ENCODE measurements at places on chromosomes 1 and 21.

GRCh38 chr1:173212952-173213491 lies 5.9 kb upstream of the TNFSF4 start:
- no peak for DNase-seq

DNA sequence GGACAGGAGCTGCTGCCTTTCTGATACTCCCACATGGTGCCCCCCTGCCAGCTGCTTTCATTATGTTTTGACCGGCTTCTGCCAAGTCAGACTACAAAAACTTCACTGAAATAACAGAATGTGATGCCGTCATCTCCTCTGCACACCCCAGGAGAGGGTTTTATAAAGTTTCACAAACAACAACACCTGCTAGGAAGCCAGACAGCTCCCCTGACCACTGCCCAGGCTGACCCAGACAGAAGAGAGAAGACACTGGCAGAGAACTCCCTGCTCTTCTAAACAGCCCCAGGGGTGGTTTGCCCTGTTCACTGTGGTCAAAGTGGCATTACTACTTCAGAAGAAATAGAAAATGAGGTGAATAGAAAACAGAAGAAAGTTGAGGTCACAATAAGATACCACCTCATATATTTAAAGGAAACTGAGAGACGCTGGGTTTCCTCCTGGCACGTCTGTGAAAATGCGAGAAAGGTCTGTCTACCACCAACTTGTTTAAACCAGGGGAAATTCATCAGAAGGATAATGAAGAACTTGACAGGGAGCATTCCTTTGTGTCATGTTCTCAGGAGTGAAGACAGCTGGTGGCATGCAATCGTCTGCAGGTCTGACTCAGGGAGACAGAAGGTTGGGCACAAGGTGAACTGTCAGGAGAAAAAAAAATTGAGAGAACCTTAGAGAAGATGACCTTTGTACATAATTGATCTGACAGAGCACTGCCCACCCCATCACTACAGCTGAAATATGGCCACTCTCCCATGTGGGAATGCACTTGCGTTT lies 119.0 kb upstream of the NFIA start:
- no peak for DNase-seq

GRCh38 chr1:78080767-78081166 lies 35.0 kb downstream of the GIPC2 start:
- DNase-seq = no peak

DNA sequence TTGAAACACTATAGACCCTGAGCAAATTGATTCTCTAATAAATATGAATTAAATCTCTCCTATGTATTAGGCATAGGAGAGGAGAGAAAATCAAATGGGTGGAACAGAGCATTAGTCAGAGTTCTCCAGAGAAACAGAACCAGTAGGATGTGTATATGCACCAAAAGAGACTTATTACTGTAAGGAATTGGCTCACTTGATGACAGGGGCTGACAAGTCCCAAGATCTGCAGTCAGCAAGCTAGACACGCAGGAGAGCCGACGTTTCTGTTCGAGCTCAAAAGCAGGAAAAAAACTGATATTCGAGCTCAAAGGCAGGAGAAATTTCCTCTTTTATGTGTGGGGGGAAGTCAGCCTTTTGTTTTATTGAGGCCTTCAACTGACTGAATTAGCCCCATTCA lies 259.2 kb upstream of the KAZN start:
- DNase-seq = no peak

DNA sequence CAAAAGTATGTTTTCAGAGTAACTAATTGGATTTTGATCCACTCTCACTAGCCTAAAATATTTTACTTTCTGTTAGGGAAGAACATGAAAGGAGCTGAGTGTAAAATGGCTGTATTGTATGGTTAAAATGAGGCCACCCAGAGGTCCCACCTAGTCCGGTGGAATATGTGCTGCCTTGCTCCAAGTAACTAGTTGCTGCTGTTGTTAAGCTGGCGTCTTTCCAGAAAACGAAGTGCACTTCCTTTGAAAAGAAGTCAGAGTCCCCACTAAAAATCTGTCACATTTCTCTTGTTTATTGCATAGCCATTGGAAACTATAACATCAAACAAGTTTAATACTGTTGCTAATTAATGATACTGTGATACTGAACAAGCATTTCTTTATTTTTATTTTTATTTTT lies 3.2 kb downstream of the SLC25A33 start:
- no peak for DNase-seq

- no peak for DNase-seq
Measured at GRCh38 chr1:114467491-114467890, 43.5 kb downstream of the TRIM33 start.

- no peak for DNase-seq
Measured at GRCh38 chr1:21277180-21277579, 13.1 kb downstream of the ECE1 start.

DNA sequence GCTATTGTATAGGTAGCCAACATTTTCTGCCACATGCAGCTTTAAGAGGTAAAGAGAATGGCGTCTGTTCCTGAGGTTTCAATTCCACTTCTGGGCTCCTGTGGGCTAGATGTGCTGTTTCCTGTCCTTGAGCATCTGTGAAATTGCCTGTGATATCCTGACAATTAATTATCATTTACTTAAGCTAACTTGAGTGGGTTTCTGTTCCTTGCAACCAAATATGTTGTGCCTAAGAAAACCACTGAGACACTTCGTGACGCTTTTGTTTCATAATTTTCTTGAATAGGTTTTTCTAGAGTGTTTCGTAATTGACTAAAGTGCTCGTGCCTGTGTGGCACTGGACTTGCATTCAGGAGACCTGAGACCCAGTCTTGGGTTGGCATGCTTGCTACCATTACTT lies 127.3 kb upstream of the POU3F1 start:
- DNase-seq = no peak

DNA sequence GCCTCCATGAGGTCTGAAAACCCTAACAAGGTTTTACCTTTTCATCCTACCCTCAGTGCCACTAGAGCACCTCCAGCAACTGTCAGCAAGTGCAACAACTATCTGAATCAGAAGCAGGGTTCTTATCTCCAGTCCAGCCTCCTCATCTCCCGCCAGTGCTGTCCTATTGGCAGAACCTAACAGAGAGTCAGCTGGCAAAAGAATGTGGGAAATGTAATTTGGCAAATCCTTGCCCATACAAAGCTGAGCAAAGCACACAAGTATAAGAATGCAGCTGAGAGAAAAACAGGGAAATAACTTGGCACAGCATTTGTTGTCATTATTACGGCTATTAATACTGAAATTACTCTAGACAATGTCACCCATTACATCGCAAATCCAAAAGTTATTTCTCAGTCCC lies 124.2 kb downstream of the ATP6V1G3 start:
- no peak for DNase-seq

- DNase-seq = no peak
Measured at GRCh38 chr1:82587371-82587770, 786.6 kb downstream of the ADGRL2 start.

DNA sequence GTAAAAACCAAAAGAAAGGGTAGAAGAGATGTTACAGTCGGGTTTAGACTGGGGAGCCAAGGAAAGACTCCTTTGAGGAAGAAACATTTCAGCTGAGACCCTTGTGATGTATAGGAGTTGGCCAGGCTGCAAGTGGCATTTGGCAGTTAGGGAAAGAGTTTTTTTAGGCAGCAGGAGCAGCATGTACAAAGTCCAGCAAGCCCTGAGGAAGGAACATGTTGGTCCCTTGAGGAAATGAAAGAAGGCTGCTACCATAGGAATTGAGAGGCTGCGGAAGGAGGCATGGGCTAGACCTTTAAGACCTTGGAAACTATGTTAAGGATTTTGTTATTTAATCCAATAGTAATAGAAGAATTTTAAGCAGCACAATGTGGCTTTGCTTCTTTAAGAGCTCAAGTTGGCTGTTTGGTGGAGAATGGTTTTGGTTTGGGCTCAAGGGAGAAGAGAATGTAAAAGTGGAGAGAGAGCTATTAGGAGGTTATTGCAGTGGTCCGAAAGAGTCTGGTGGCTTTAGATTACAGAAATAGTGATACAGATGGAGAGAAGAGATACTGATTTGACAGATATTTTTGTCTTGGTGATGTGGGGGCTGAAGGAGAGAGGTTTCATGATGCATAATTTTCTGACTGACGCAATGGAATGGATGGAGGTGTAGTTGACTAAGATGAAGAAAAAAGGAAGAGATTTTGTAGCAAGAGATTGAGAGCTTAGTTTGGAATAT lies 26.6 kb downstream of the SMAP2 start:
- no peak for DNase-seq

DNA sequence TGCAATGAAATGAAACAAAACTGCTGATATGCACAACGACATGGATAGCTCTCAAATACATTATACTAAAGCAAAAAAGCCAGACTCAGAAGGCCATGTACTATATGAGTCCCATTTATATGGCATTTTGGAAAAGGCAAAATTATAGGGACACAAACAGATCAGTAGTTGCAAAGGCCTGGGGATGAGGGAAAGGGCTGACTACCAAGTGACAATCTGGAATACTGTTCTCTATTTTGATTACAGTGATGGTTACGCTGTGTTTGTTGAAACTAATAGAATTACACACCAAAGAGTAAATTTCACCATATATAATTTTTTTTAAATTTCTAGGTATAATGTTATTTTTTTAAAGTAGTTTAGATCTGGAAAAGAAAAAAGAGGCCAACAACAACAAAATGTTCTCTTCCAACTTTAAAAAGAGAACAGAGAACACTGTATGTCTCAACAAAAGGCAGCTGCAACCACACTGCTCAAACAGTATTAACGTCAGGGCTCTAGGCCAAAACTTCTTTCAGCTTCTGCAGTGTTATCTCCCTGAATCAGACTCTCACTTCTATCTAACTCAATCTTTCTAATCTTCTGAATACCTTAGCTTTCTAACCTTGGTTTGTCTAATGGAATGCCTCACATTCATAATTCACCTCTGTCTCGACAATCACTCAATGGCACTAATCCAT lies 75.8 kb downstream of the FOXJ3 start:
- no peak for DNase-seq

- no peak for DNase-seq
Measured at GRCh38 chr1:168609741-168610510, 33.5 kb downstream of the XCL1 start.

GRCh38 chr21:33642896-33643657 lies 776 bp downstream of the ITSN1 start:
- DNase-seq = no peak

- no peak for DNase-seq
Measured at GRCh38 chr1:205719762-205720161, 30.2 kb downstream of the NUCKS1 start.

- no peak for DNase-seq
Measured at GRCh38 chr21:44920694-44921604, at the start of gene ITGB2. Gene ITGB2 (minus strand): TSS chr21:44920899. CDS start chr21:44910782, 10,117 bp downstream.

GRCh38 chr1:172724765-172725613 lies 66.1 kb downstream of the FASLG start:
- no peak for DNase-seq

GRCh38 chr1:33682371-33682770 lies 181.5 kb upstream of the HMGB4 start:
- DNase-seq = no peak

GRCh38 chr21:37792046-37792445 lies 124.2 kb downstream of the KCNJ6 start:
- DNase-seq = no peak

DNA sequence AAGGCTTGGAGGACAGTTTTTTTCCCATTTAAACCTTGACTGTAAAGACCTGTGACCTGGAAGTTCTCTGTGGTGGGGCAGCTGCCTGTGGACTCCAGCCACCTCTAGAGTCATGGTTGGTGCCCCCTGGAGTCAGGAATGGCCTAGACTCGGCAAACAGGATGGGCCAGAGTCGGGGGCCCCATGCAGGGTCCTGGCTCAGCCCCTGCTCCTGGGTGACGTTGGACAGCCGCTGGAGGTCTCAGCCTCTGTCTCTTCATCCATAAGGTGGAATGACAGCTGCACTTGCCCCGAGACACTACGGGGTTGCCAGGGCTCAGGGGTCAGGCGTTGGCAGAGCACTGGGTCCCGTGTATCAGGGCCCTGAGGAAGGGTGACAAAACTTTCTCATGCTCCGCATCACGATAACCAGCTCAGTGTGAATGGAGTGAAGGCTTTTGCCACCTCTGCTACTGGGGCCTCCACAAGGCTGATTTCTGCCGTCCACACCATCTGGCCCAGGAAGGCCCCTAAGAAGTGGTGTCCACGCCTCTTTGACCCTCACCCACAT lies 58.5 kb upstream of the TTC34 start:
- DNase-seq = no peak

DNA sequence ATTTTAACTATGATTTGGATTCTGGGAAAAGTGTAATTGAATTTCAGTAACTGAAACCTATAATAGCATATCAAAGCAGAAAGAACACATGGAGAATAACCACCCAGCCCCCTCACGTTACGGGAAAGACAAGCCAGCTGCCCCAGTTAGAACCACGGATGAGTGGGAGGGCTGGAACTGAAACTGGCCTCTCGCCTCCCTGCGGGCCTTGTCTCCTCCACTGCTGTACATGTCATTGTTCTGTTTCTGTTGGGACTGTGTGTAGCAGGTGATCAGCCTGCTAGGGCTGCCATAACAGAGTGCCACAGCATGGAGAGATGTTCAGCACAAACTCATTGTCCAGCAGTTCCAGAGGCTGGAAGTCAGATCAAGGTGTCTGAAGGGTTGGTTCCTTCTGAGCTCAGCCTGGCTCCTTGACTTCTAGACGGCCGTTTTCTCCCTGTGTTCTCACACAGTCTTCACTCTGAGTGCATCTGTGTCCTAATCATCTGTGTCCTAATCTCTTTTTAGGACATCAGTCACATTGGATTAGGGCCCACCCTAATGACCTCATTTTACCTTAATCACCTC lies 52.4 kb downstream of the MAP3K21 start:
- no peak for DNase-seq

GRCh38 chr1:206705191-206705590 lies 20.5 kb downstream of the MAPKAPK2 start:
- peak; percentile 83 for DNase-seq

DNA sequence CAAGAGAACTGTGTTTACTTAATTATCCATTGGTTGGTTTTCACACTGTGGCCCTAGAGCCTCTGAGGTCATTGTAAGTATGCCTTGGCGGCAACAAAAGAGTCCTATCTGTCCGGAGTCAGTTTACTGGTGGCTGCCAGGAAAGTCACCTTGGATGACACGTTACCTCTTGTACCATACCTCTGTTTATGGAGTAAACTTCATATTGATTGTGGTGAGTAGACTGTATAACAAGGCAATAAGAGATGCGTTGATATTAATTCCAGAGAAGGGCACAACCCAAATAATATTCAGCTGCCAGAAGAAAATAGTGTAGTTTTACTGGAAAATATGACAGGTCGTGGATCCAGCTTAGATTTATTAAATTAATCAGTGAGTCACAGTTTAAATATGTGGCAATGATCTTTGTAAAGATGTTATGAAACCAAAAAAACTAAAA lies 20.4 kb upstream of the KIF14 start:
- DNase-seq = no peak

- DNase-seq = no peak
Measured at GRCh38 chr1:108569097-108569728, 9.3 kb downstream of the EEIG2 start.

GRCh38 chr1:29235955-29236711 lies at the start of gene PTPRU:
Gene PTPRU (plus strand): TSS chr1:29236522. CDS start chr1:29236645, 123 bp downstream.
- DNase-seq = peak; percentile 57

DNA sequence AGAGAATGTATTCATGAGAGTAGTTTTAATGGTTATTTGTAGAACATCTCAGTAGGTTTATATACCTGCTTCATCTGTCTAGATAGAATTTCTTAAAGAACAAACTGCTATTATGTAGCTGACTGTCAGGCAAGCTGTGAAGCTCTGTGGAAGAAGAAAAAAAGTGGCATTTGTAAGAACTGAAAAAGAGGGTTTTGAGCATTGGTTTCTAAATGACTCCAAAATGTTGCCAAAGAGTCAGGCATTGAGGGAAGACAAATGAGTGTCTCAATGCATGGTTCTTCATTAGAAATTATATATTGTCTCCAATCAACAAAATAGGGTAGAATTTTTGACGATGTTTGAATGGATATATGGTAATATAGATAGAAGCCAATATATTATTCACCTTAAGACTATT lies 1276.1 kb downstream of the KCNT2 start:
- no peak for DNase-seq
